Activated CD4-positive, alpha-beta memory T cell treated with anti-CD3 and anti-CD28 coated beads, Interleukin-2, amount 10 ng/mL, durations not matched to agents 7 days and 5 days (primary cell): ENCODE measurements at places on chromosomes 1 and 21. TPM values are rescaled to one million over a fixed set of nuclear protein-coding genes. Genes with fewer than 3 reads are reported as not detected.
A peak's percentile ranks its signal among the peaks of the same experiment; 100 is the strongest.

Gene ANGPTL1
- total RNA-seq, result not detected

Gene PLPPR5
- total RNA-seq, result not detected

Gene TTC39A
- total RNA-seq, result not detected

Gene GPR3
- total RNA-seq, result 0.58 TPM

Gene ETS2
- total RNA-seq, result 11.4 TPM

Gene MPZ
- total RNA-seq, result 8.1 TPM

Gene TPTE
- not detected for total RNA-seq

- DNase-seq, result peak; percentile 73
- H3K27me3 ChIP-seq, result peaks cover 58% of the 10 kb centered on the region
- no peaks in the 10 kb centered on the region for H3K4me1 ChIP-seq
- no peaks in the 10 kb centered on the region for H3K36me3 ChIP-seq
- no peak overlapping the region for H3K4me3 ChIP-seq
Observed at GRCh38 chr1:11858968-11859871, 475 bp upstream of the NPPB start.

DNA sequence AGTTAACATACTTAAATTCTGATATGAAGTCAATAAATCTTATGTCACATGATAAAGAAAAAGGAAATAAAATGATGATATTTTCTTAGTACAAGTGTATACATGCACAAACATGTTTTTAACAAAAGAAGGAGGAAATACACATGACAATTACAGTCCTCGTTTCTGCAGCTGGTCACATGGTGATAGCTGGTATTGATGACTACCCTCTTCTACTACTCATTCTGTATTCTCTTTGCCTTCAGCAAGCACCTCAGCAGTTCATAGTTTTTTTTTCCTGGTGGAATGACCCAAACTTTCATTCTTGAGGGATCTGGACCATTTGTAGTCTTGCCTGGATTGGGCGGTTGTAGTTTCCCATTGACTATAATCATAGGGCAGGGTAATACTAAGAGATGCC, 64.4 kb upstream of the CFAP126 start:
- DNase-seq, result no peak
- no peak overlapping the region for H3K4me3 ChIP-seq
- no peak overlapping the region for H3K27ac ChIP-seq
- no peaks in the 10 kb centered on the region for H3K36me3 ChIP-seq
- peaks cover 10% of the 10 kb centered on the region for H3K4me1 ChIP-seq

GRCh38 chr1:5947978-5948680, 44.1 kb downstream of the NPHP4 start:
- peaks cover 20% of the 10 kb centered on the region for H3K36me3 ChIP-seq
- H3K27ac ChIP-seq, result no peak overlapping the region
- peaks cover 20% of the 10 kb centered on the region for H3K4me1 ChIP-seq

DNA sequence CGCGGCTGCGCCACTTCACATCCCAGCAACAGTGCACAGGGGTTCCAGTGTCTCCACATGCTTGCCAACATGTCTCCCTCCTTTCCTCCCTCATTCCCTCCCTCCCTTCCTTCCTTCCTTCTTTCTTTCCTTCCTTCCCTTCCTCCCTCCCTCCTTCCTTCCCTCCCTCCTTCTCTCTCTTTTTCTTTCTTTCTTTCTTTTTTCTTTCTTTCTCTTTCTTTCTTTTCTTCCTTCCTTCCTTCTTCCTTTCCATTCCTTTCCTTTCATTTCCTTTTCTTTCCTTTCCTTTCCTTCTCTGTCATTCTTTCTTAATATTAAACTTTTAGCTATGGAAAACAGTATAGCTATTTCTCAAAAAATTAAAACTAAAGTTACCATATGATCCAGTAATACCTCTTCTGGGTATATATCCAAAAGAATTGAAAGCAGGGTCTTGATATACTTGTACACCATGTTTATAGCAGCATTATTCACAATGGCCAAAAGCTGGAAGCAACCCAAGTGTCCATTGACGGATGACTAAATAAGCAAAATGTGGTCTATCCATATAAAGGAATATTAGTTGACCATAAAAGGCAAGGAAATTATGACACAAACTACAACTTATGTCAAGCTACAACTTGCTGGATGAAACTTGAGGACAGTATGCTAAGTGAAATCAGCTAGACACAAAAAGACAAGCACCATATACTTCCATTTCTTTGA, 55.0 kb upstream of the TLR5 start:
- H3K4me3 ChIP-seq, result no peak overlapping the region
- H3K27ac ChIP-seq, result no peak overlapping the region
- peaks cover 15% of the 10 kb centered on the region for H3K27me3 ChIP-seq
- no peak for DNase-seq
- H3K36me3 ChIP-seq, result no peaks in the 10 kb centered on the region
- no peaks in the 10 kb centered on the region for H3K4me1 ChIP-seq

GRCh38 chr1:153612755-153613331, at the start of gene S100A16:
TSS of gene S100A16 (minus strand) at chr1:153613137. CDS start at chr1:153608151, 4,986 bp downstream.
- no peaks in the 10 kb centered on the region for H3K27me3 ChIP-seq
- H3K36me3 ChIP-seq, result no peaks in the 10 kb centered on the region
- DNase-seq, result no peak
- H3K27ac ChIP-seq, result no peak within 1 kb of the TSS
- H3K4me1 ChIP-seq, result peaks cover 4% of the 10 kb centered on the region

GRCh38 chr1:45925728-45926287, 122.4 kb downstream of the MAST2 start:
- H3K36me3 ChIP-seq, result no peaks in the 10 kb centered on the region
- H3K27ac ChIP-seq, result no peak overlapping the region
- H3K4me1 ChIP-seq, result peaks cover 2% of the 10 kb centered on the region

GRCh38 chr21:42548687-42549406, 35.2 kb downstream of the SLC37A1 start:
- H3K36me3 ChIP-seq, result peaks cover 10% of the 10 kb centered on the region
- no peak overlapping the region for H3K27ac ChIP-seq
- no peak overlapping the region for H3K4me3 ChIP-seq
- H3K27me3 ChIP-seq, result no peaks in the 10 kb centered on the region

GRCh38 chr21:44408226-44408625, 47.1 kb upstream of the LRRC3 start:
- no peak for DNase-seq
- peaks cover 6% of the 10 kb centered on the region for H3K27me3 ChIP-seq
- peaks cover 29% of the 10 kb centered on the region for H3K36me3 ChIP-seq
- no peak overlapping the region for H3K27ac ChIP-seq

DNA sequence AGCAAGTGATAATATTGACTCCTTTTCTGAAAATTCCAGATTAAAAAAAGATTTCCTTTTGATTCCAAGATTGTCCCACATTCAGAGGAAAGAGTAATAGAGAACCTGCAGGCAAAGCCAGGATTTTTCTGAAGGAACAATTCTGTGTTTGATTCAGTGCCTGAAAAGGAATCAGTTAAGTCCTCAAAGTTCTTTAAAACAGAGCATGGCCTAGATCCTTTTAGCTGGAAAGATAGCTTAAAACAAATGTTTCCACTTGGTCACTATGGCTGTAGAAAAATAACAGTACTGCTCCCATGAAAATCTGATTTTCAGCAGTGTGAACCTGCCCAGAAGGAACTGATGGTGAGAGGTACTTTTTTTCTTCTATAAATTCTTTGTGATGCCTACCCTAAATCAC, 41.8 kb downstream of the HS2ST1 start:
- no peaks in the 10 kb centered on the region for H3K27me3 ChIP-seq
- DNase-seq, result no peak
- no peaks in the 10 kb centered on the region for H3K36me3 ChIP-seq
- no peaks in the 10 kb centered on the region for H3K4me1 ChIP-seq
- no peak overlapping the region for H3K27ac ChIP-seq

DNA sequence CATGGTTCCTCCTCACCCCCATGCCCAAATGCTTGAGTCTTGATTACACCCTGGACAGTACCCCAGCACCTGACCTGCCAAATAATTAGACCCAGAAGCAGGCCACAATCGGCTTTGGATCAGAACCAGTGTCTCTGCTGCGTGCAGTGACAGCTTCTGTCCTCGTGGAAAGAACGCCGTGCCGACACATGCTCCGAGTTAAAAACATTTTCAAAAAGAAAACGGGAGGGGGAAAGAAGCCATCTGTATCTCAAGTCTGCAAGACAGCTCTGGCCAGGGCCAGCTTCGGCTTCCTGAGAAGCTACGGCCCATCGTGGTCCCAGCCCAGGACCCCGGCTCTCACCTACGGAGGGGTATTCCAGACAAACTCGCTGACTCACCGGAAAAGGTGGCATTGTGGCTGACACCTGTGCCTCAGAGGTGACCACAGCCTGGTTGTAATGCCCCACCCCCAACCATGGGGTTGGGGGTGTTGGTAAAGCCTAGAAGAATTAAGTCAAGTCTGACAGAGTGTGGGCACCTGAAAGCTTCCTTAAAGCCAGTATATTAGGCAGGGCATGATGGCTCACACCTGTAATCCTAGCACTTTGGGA, 25.8 kb downstream of the SSBP3 start:
- peak; percentile 42 for DNase-seq
- H3K27me3 ChIP-seq, result no peaks in the 10 kb centered on the region
- H3K4me3 ChIP-seq, result no peak overlapping the region
- peaks cover 6% of the 10 kb centered on the region for H3K36me3 ChIP-seq
- H3K27ac ChIP-seq, result peak overlapping the region; percentile 6

DNA sequence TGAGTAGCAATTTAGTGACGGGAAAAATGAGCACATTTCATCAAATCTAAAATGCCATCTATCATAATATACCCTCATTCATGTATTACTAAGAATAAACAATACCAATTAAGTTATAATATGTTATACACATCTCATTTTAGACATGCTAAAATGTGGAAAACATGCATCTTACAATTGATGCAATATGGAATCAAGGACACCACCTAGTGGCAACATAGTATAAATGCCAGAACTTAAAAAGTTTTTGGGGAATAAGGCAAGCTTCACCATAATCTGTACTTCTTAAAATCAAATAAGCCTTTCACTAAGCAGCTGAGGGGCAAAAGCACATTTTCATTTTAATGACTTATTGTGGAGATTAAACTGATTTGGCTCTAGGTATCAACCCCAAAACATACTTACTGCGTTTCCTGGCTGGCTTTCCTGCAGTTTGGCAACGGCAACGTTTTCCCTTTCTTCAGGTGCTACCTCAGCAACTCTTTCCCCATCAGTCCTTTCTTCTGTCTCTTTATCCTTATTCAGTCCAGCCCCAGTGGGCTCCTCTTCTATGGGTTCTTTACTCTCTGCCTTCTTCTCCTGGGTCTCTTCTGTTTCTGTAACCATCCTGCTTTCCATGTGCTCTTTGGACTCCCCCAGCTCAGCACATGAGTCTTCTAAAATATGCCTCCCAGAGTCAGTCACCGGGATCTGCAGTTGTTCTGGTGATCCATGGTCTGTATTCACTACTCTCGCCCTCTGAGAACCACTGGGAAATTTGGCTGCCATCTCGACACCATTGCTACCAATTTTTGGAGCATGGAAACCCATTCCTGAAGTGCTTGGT, 11.4 kb downstream of the SDE2 start:
- DNase-seq, result no peak
- no peak overlapping the region for H3K4me3 ChIP-seq
- H3K27me3 ChIP-seq, result no peaks in the 10 kb centered on the region
- H3K27ac ChIP-seq, result peak overlapping the region; percentile 4

DNA sequence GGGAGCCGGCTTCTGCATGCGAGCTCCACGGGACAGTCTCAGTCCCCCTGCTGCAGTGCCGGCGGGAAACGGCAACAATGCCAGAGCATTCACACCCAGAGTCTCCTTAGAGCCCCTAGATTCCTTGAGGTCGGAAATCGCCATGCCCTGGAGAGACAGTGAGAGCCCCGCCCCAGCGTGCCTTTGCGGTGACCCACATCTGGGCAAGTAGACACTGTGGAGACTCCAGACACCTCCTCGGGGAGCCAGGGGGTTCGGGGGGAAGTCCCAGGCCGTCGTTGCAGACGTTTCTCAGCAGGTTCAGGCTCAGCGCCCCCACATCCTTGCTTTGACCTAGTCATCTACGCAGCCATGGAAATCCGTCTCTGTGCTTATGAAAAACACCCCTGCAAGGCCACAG, 81.3 kb upstream of the ARHGEF16 start:
- no peak overlapping the region for H3K4me3 ChIP-seq
- H3K4me1 ChIP-seq, result peaks cover 9% of the 10 kb centered on the region
- DNase-seq, result no peak

DNA sequence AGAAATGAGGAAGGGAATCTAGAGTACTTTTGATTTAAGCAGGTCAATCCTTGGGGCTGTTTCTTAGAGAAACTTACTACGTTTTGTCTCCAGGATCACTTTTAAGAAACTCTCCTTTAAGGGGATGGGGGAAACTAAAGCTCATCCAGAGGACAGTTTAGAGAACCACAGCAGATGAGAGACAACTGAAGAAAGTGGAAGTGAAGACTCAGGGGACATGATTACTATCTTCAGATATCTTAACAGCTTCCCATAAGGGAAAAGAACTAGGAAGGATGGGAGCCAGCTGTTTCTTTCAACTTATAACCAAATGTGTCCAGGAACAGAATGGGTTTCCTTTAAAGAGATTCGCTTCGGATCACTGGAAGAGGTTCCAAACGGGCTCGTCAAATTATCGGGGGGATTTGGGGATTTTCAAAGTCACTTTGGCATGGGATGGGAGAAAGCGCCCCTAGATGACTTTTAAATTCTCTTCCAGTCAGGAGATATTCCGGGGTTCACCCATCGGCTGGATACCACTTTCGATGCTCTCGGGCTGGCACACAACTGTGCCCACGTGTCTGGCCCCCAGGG, 1.2 kb downstream of the SCMH1 start:
- peaks cover 3% of the 10 kb centered on the region for H3K27me3 ChIP-seq
- peaks cover 3% of the 10 kb centered on the region for H3K36me3 ChIP-seq
- H3K4me1 ChIP-seq, result peaks cover 31% of the 10 kb centered on the region
- H3K27ac ChIP-seq, result peak overlapping the region; percentile 69

GRCh38 chr1:109272021-109272799, 10.7 kb downstream of the PSRC1 start:
- no peaks in the 10 kb centered on the region for H3K36me3 ChIP-seq
- H3K4me1 ChIP-seq, result peaks cover 15% of the 10 kb centered on the region
- H3K4me3 ChIP-seq, result no peak overlapping the region
- H3K27me3 ChIP-seq, result no peaks in the 10 kb centered on the region
- DNase-seq, result no peak

DNA sequence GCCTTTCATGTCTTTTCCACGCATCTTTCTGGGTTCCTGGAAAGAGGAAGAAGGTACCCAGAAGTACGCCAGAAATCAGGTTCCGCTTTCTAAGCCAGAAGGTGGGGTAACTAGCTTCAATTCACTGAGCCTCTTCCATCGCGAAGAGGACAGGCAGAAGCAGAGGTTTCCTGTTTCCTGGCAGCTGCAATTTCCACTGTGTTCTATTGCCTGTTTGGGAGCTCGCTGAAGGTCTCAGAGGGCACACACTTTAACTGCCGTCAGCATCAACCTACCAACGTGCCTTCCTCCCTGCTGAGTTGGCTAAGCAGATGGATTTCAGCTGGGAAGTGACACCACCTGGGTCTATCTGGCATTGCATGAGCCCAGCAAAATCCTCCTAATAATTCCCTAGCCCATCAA, 10.0 kb downstream of the NCF2 start:
- peaks cover 11% of the 10 kb centered on the region for H3K36me3 ChIP-seq
- H3K27ac ChIP-seq, result peak overlapping the region; percentile 79
- DNase-seq, result peak; percentile 19
- peaks cover 2% of the 10 kb centered on the region for H3K27me3 ChIP-seq

DNA sequence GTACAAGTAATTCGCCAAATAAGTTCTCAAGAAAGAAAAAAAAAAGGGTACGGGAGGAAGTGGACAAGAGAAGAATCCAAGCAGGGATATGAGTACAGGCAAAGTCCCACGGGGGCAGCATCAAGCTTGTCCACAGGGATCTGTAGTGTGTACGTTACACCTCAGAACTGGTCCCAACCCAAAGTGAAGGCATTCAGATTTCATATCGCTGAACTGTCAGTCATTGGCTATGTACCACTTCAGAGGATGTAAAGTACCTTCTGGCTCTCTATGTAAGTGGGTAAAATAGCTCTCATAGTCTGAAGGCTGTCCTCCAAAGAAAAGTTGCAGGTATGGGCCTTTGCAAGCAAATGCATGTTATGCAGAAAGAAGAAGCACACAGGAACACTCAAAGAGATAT, 8.1 kb upstream of the CLCA4 start:
- no peaks in the 10 kb centered on the region for H3K4me1 ChIP-seq
- H3K4me3 ChIP-seq, result no peak overlapping the region
- H3K27ac ChIP-seq, result no peak overlapping the region
- DNase-seq, result no peak
- H3K27me3 ChIP-seq, result peaks cover 6% of the 10 kb centered on the region
- H3K36me3 ChIP-seq, result no peaks in the 10 kb centered on the region
